ENCODE measurements at places on chromosomes 16 and 17.

DNA sequence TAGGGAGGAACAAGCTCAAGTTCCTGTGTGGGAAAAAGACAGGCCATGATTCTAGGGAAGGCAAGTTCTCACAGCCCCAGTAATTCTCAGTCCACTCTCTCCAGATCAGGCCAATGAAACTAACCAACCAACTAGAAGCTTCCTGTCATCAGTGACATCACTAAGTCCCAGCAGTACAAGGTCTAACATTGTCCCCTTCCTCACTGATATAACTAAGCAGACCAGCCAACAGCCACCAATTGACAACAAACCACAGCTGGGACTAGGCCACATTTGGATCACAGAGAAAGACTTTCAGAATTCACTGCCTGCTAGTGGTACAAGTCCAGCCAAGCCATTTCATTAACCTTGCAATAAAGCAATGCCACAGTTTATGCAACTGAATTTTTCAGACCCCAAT is 94.0 kb downstream of the CACNG1 start:
- no peak for DNase-seq

GRCh38 chr16:17470908-17471718 is at the start of gene XYLT1:
Gene XYLT1 (minus strand): TSS chr16:17470960. CDS start chr16:17470796, 164 bp downstream.
- peak; percentile 47 for DNase-seq

GRCh38 chr17:50835301-50836234 is at the start of gene WFIKKN2:
Gene WFIKKN2 (plus strand): TSS chr17:50835586. CDS start chr17:50835938, 352 bp downstream.
- no peak for DNase-seq

GRCh38 chr16:2874032-2874911 is 8.7 kb upstream of the FLYWCH2 start:
- DNase-seq: no peak

- peak; percentile 15 for DNase-seq
Observed at GRCh38 chr17:17757391-17757791, 76.1 kb downstream of the RAI1 start.

DNA sequence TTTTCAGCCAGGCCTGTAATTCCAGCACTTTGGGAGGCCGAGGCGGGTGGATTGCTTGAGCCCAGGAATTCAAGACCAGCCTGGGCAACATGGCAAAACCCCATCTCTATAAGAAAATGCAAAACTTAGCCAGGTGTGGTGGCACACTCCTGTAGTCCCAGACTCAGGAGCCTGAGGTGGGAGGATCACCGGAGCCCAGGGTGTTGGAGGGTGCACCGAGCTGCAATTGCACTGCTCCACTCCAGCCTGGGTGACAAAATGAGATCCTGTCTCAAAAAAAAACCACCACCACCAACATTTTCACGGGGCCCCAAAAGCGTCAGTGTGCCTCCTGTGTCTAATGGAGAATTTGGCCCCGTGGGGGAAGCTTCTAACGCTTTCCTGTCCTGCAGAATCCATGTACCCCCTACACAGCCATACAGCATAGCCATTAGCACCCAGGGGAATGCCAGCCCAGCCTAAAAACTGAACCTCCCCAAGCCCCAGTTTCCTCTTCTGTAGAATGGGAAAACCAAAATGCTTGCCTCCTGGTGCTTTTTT is 22.2 kb upstream of the MAP3K14 start:
- DNase-seq: no peak

DNA sequence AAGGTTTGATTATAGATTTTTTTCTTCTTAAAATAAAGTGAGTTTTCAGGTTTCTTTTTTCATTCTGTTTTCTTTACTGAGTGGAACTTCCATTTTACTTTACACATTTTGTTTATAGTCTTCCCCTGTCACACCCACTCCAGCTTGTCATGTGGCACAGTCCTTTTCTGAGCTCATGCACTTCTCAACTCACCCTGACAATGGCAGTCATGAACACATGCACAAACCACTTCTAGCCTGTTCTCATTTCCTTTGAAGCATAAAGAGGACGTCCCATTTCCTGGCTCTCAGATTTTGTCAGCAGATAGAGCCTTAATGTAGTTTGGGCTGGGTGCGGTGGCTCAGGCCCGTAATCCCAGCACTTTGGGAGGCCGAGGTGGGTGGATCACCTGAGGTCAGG is 168.0 kb downstream of the AHSP start:
- peak; percentile 33 for DNase-seq

DNA sequence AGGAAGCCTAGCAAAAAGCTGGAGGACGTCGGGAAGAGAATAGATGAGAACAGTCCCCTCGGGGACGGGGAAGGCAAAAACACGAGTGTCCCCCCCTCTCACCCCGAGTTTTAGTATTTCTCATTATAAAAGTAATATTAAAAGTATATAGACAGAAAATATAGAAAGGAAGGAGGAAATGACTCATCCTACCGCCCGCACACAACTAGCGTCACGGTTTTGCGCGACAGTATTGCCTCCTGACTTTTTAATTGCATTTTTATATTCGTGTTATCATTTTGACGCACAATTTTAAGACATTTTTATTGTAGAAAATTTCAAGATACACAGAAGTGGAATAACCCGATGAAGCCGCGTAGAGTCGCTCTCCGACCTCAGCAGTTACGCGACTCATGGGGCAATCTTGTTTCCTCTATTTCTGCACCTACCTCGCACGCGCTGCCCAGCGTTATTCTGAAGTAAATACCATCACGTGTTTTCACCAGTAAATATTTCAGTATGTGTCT is 652 bp upstream of the SLC25A19 start:
- peak; percentile 75 for DNase-seq

- DNase-seq: no peak
Observed at GRCh38 chr16:29320274-29320999, 86.1 kb downstream of the NPIPB11 start.

GRCh38 chr16:84827131-84827574 is 7.4 kb downstream of the CRISPLD2 start:
- no peak for DNase-seq

- DNase-seq: no peak
Observed at GRCh38 chr17:48016112-48016511, 21.5 kb downstream of the COPZ2 start.

DNA sequence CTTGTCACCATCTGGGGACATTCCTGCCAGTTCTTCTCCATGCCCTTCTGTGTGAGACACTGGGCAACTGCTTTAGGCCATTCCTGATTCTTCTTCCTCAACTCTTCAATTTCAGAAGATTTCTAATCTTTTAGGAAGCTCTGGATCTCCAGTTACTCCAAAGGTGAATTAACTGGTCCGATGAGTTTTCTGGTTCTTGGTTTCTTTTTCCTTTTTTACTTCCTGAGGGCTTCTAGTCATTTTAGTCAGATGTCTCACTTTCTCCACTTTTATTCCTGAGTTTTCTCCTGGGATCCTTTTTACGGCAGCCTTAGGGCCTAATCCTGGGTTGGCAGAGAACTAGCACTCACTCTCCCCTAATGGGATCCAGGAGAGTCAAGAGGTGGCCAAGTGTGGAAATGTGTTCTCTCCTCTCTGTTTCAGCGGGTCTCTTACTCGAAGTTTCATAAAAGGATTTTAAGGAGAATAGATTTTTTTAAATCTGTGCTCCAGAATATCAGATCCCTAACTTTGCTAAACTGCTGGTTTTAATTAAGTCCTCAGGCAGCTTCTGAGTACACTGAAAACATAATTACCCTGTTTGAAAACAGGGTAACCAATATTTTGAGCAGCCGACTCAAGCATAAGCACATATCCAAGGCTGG is 107.6 kb downstream of the RMI2 start:
- no peak for DNase-seq

DNA sequence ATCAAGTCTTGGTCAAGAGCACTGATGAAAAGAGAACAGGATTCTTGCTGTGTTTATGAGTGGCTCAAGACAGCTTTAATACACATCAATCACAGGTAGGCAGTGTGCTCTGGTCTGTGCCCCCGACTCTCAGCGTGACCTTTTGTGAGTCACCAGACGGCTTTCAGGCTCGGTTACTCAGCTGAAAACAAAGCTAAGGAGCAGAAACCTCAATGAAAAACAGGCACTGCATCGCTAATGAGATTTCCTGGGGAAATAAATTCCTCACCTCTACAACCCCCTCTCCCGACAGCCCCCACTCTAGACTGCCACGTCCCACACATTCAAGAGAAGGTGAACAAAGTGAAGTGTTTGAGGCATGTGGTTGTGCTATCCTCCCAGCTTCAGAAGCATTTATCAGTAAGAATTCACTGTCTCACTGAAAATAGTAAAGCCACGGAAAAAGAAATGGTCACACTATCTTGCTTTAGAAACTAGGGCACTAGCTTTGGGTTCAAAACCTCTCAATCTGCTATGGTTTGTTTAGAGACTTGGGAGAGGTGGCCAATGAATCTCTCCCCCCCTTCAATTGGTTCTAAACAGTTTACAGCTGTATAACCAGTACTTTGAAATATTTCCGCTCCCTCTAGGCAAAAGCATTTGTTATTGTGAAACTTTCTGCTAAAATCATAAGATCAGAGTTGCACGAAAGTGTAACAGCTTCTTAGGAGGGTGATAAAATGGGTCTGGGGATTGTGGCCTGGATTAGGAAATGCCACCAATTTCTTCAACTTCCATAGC is 199.5 kb upstream of the PMFBP1 start:
- no peak for DNase-seq

DNA sequence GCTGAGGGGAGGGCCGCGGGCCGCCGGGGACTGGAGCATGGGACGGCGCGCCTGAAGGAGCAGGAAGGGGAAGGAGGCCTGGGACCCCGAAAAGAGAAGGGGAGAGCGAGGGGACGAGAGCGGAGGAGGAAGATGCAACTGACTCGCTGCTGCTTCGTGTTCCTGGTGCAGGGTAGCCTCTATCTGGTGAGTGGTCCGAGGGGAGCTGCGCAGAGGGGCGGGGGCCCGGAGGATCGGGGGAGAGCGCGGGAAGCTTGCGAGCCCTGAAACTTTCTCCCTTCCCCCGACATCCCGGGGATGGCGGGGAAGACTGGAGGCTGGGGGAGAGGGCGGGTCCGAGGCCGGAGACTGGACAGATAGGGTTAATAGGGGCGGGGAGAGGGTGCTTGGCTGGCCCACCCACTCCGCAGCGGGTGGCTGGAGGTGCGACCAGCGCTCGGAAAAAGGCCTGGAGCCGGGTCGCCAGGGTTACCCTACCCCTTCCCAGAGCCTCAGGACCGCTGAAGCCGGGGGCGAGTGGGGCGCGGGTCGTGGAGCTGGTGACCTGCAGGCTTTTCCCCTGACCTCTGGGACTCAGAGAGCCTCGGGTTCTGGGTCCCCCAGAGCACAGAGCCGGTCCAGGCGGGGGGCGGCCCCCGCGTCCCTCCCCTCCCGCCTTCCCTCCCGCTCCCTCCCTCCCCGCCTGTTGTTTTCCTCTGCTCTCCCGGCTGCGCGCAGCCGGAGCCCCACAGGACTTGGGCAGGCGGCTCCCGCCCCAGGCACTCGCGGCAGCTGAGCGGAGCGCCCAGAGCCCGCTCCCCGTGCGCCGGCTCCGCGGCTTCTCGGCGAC is 631 bp downstream of the NXPH3 start:
- DNase-seq: no peak

GRCh38 chr17:74393346-74393942 is 26.1 kb downstream of the GPR142 start:
- no peak for DNase-seq

GRCh38 chr17:58693751-58694150 is 1.3 kb downstream of the RAD51C start:
- no peak for DNase-seq

- DNase-seq: no peak
Observed at GRCh38 chr17:17256316-17256715, 19.3 kb upstream of the FLCN start.

DNA sequence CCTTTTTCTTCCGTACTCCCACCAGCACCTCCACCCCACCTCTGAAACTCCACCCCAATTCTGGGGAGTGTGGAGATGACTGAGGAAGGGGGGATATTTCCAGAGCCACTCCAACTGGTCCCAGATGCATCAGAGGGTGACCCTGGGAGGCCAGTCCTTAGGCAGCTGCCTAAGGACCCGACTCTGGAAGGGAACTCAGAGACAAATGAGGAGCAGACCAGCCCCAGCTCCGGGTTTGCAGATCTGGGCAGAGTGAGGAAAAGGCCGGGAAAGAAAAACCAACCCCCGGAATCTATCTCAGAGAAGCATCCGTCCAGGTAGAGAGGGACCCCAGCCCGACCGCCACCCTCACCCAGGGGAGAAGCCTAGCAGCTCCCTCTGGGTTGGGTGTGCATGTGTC is 41.5 kb downstream of the SOCS3 start:
- DNase-seq: no peak

GRCh38 chr16:67187175-67187890 is 2.6 kb downstream of the EXOC3L1 start:
- no peak for DNase-seq

DNA sequence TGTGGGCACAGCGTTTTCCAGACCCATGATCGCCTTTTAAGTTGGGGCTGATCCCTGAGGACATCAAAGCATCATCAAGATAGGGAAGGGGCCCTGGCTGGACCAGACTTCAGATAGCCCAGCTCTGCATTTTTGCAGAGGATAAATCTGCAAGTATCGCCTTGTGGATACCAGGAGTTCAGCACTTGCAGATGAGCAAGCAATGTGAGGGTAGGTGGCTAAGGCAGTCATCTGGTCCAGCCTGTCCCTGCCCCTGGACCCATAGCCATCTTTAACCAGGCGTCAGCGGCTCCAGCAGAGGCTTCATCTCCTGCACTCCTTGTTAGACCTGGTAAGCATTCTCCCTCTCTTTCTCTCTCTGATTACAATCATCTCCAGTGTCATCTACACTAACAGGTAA is 9.0 kb upstream of the MRPS23 start:
- no peak for DNase-seq

GRCh38 chr16:49183911-49184310 is 97.7 kb downstream of the CBLN1 start:
- no peak for DNase-seq

GRCh38 chr17:20127360-20128035 is 118.3 kb downstream of the SPECC1 start:
- DNase-seq: no peak

DNA sequence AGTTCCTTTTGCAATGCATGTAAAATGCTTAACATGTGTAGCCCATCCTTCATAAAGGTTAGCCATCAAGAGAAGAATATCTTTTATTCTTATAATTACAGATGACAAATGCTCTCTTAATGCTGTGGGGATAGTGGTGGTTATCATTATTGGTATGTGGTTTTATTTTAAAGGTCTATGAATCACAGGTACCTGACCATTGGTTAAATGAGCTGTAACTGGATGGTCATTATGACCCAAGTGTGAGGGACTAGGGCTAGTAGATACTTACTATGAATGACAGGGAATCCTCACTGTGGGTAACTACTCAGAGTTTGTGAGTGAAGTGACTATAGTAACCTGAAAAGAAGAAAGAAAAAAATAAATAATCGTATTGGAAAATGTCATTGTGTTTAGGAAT is 78.8 kb downstream of the CDRT15 start:
- DNase-seq: no peak

DNA sequence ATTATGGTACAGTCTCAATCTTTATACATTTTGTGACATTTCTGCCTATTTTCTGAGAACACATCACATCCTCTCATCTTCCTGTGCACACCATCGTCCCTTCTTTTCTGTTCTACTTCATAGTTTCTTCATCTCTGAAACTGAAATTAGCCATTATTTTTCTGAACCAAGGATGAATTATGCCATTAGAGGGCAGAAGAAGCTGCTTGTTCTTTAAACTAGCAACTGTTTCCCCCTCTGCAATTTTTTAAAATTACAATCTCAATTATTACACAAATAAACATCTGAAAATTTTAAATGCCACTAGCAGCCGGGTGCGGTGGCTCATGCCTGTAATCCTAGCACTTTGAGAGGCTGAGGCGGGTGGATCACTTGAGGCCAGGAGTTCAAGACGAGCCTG is 41.3 kb downstream of the RBBP6 start:
- DNase-seq: no peak

Data from stimulated activated CD4-positive, alpha-beta T cell treated with anti-CD3 and anti-CD28 coated beads, Interleukin-4, amount 100 ng/mL, for 24 hours (primary cell).